ENCODE measurements at places on chromosomes 7 and 10. TPM values are rescaled to one million over a fixed set of nuclear protein-coding genes. Genes with fewer than 3 reads are reported as not detected.

- DNase-seq: no peak
- no peaks in the 10 kb centered on the region for H3K27me3 ChIP-seq
- H3K4me3 ChIP-seq: no peak within 1 kb of the TSS
- no peak within 1 kb of the TSS for H3K27ac ChIP-seq
Observed at GRCh38 chr10:67696029-67696428, at the start of gene CTNNA3. Gene CTNNA3, minus strand, starts transcription at chr10:67696195.

Gene FAM13C
- total RNA-seq: 0.39 TPM

Gene GBX1
- total RNA-seq: not detected

GRCh38 chr10:24513155-24513554 lies 210.5 kb downstream of the ARHGAP21 start:
- H3K27me3 ChIP-seq: no peaks in the 10 kb centered on the region
- no peak overlapping the region for H3K4me3 ChIP-seq
- no peaks in the 10 kb centered on the region for H3K36me3 ChIP-seq
- H3K27ac ChIP-seq: no peak overlapping the region
- H3K4me1 ChIP-seq: no peaks in the 10 kb centered on the region

Gene TMEM229A
- total RNA-seq: 0.46 TPM

Gene OPN4
- total RNA-seq: not detected

DNA sequence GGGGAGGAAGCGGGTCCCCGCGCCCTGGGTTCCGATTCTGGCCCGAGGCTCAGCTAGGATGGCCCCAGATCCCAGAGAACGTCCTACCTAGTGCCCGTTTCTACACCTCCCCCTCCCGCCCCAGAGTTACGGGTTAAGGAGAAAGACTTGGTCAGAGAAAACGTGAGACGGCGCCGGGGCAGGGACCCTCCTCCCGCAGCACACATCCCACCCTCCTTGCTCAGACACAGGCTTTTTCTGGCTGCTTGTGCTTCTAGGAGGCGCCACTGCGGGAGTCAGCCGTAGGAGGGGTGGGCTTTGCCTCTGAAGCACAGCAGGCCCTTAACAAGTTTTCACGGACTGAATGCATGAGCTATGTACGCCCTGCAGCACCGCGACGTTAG lies 104.9 kb upstream of the LEP start:
- H3K36me3 ChIP-seq: no peaks in the 10 kb centered on the region
- peak; percentile 72 for DNase-seq
- H3K4me1 ChIP-seq: no peaks in the 10 kb centered on the region
